Fibroblast of skin of left quadriceps (primary cell): ENCODE measurements at places on chromosomes 7 and 10.
A peak's percentile ranks its signal among the peaks of the same experiment; 100 is the strongest.

GRCh38 chr10:27568196-27569175 lies 64.4 kb downstream of the RAB18 start:
- peak; percentile 81 for DNase-seq

- no peak for DNase-seq
Measured at GRCh38 chr10:124647421-124648130, 96.6 kb downstream of the FAM53B start.

- no peak for DNase-seq
Measured at GRCh38 chr7:128154504-128154903, 86.6 kb upstream of the LEP start.

GRCh38 chr10:122391875-122392274 lies 17.4 kb downstream of the PLEKHA1 start:
- no peak for DNase-seq

GRCh38 chr10:14225379-14225778 lies 105.3 kb downstream of the FRMD4A start:
- DNase-seq = no peak

- DNase-seq = no peak
Measured at GRCh38 chr10:64288404-64288803, 767.2 kb downstream of the REEP3 start.

- no peak for DNase-seq
Measured at GRCh38 chr10:88728107-88728763, 22.2 kb downstream of the LIPK start.

DNA sequence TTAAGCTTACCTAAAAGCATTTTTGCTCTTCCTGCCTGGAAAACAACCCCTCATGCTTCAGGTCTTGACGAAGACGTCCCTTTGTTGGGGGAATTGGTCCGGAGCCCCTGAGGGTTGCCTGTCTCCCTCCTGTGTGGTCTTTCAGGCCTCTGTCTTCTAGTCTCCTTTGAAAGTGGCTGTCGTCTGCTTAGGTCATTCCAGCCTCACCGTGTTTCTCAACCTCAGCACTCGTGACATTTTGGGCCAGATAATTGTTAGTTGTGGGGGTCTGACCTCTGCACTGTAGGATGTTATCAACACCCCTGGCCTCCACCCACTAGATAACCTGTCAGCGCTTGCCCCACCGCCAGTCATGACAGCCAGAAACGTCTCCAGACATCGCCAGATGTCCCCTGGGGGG lies 219.1 kb downstream of the TCF7L2 start:
- no peak for DNase-seq

GRCh38 chr10:1048349-1048731 lies 579 bp downstream of the IDI1 start:
- no peak for DNase-seq
